ENCODE measurements at places on chromosomes 12 and 14. TPM values are rescaled to one million over a fixed set of nuclear protein-coding genes. Genes with fewer than 3 reads are reported as not detected.

GRCh38 chr14:63535918-63536317, 7.3 kb downstream of the PPP2R5E start:
- no peak for DNase-seq

GRCh38 chr12:124111006-124111405, 138.0 kb downstream of the ZNF664 start:
- no peak for DNase-seq

Gene BHLHE41
- total RNA-seq: 5.8 TPM

DNA sequence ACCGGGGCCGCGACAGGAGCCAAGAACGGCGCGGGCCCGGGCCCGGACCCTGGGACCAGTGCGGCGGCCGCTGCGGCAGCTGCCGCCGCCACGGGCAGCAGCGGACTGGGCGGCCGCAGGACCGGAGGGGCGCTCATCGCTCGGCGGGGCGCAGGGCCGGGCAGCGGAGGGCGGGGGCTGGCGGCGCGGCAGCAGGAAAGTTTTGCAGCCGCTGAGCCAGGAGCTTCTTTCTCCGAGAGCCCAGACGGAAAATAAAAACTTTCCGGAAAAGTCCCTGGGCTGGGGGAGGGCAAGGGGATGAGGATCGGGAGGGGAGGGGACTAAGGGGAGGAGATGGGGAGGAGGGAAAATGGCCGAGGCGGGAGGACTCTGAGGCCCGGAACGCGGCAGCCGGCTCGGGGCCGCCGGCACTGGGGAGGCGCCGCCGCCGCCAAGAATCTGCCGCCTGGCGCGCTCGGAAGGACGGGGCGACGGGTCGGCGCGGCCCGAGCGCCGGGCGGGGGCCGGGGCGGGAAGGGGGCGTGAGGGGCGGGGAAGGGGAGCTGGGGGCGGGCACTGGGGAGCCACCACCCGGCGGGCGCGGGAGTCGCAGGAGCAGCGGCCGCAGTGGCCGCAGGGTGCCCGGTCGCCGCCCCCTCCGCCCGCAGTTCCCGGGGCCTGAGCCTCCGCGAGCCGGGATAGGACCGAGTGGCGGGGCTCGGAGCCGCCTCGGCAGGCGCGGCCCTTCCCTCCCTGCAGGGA, at the start of gene PRKD1:
Gene PRKD1, minus strand, starts transcription at position 472 of the 741 bp plus-strand sequence.
- no peak for DNase-seq

DNA sequence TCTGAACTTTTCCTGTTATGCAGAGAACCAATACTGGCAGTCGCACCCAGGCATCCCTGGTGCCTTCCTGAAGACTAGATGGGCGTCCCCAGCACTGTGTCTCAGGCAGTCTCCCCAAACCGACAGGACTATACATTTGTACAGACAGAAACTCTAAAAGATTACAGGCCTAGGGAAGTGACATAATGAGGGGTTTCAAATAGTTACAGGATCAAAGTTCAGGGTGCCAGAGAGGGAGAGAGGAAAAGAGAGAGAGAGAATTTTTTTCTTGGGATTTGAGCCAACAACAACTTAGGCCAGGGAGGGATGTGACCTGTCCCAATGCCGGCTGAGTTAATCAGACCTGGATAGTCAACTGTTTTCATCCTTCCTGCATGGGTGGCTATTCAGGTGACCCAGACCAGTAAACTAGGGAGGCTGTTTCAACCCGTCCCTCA, 9.3 kb upstream of the GMFB start:
- no peak for DNase-seq

Data from omental fat pad (tissue), 4 donors.